KG1 (cell line): ENCODE measurements at places on chromosomes 2 and 18.

DNA sequence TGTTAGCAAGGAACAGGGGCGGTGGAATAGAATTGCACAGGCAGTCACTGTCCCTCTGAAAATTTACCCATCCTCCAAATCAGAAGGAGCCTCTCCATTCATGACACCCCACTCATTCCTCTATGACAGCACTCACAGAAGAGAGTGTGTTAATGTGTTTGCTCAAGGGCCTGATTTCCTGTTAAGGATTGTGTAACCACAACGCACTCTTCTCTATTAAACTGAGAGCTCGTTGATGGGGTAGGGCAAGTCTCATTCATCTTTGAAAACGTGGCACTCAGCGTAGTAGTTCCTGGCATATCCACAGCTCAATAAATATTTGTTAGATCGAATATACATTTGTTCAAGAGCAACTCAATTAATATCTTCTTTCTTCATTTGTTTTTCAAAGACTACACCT, 106.4 kb downstream of the VAPA start:
- no peak for DNase-seq

DNA sequence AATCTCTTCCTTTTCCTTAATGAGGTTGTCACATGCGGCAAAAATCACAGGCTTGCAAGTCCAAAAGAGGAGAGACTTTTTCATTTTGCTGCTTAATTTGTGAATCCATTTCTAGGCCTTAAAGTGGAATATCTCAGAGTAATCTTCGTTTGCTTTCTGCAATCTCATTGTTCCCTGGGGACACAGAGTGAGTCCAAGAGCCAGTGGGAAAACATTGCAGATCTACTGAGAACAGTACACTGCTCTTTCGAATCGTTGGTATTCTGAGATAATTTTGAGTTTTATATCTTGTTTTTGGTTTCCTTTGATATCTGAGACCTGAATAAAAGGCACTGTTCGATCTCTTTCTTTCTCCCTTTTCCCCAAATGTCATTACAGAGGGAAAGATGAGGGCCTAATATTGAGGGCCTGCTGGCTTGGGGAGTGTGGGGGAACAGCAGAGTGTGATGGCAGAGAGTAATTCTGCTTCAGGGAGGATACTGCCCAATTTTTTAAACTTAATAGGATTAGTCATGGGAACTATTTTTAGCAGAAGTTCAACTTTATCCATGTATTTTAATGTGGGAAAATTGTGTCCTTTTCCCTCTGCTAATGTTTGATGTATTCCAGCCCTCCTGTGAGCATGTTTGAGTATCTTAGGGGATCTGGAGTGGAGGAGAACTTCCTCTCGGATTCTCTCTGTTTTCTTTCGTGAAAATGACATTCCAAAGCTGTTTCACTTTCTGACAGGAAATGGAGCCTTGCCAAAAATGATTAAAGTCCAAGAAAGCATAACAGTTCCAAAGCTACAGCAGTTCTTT, 418.2 kb upstream of the ZEB2 start:
- no peak for DNase-seq

- DNase-seq, result no peak
These were observed 123.0 kb downstream of the MYO3B start for GRCh38 chr2:170300993-170301392.

- no peak for DNase-seq
These were observed 87.5 kb upstream of the FOSL2 start for GRCh38 chr2:28305202-28305601.

GRCh38 chr18:48702346-48703027, 163.7 kb downstream of the CTIF start:
- DNase-seq, result no peak

GRCh38 chr2:1698188-1698945, 45.9 kb downstream of the PXDN start:
- no peak for DNase-seq

- DNase-seq, result no peak
These were observed 2.0 kb downstream of the GTF3C2 start for GRCh38 chr2:27354597-27354927.

- DNase-seq, result no peak
These were observed 93.6 kb downstream of the SH3BP4 start for GRCh38 chr2:235045336-235045972.

DNA sequence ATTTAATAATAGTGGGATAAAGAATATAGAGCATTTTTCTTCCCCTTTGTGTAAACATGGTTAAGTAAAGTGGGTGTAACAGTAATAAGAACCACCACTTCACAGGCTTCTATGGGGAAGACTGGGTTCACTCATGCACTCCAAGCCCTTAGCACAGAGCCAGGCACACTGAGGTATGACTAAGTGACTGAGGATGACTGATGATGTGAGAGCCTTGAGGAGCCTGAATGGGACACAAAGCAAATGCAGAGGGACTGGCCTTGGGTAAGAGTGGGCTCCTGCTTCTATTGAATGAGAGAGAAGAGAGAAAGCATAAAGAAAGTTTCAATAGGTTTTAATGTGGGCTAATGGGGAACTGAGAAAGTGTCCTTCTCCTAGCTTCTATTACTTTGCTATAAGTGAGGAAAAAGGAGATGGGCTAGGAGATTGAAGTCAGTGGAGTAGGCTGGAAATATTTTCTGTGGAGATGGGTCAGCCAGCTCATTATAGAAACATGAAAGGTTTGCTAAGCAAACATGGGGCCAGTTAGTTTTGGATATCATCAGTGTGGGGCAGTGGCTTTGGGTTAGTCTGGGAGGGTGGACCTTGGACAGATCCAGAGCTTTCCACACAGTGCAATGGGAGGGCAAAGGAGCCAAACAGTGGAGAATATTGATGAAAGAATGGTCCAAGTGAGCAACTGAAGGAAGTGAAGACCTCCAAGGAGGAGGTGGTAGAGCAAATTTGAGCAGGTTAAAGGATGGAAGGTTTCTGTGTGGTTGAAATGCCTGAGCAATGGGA, 20.6 kb downstream of the IL1F10 start:
- no peak for DNase-seq
